Activated CD4-positive, alpha-beta memory T cell treated with anti-CD3 and anti-CD28 coated beads, Interleukin-2, amount 10 ng/mL, durations not matched to agents 7 days and 5 days (primary cell): ENCODE measurements at places on chromosomes 4 and X. TPM values are rescaled to one million over a fixed set of nuclear protein-coding genes. Genes with fewer than 3 reads are reported as not detected.
A peak's percentile ranks its signal among the peaks of the same experiment; 100 is the strongest.

GRCh38 chrX:107687445-107687844, 59.1 kb downstream of the PRPS1 start:
- H3K4me1 ChIP-seq: peaks cover 36% of the 10 kb centered on the region
- H3K4me3 ChIP-seq: no peak overlapping the region
- no peaks in the 10 kb centered on the region for H3K36me3 ChIP-seq
- no peak for DNase-seq
- no peak overlapping the region for H3K27ac ChIP-seq
- H3K27me3 ChIP-seq: no peaks in the 10 kb centered on the region

- H3K36me3 ChIP-seq: no peaks in the 10 kb centered on the region
- no peak overlapping the region for H3K4me3 ChIP-seq
- no peaks in the 10 kb centered on the region for H3K27me3 ChIP-seq
Measured at GRCh38 chrX:118038614-118039365, 77.8 kb downstream of the KLHL13 start.

DNA sequence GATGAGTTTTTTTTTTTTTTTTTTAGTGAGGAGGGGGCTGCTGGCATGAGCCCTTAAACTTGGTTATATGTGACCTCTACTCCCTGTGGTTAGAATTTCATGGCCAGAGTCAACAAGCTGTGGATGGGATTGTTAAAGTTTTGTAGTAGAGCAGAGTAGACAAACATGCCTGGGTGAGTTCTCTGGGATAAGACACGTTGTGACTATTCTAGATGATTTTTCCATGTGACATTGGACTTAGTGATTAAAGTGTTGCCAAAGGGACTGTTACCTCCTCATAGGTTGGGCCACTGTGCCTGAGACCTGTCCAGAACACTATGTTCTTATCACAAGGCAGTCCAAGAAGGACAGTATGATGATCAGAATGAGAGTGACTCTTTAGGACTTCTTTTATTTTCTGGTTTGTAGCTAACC, 28.8 kb upstream of the ALB start:
- H3K4me1 ChIP-seq: no peaks in the 10 kb centered on the region
- peaks cover 2% of the 10 kb centered on the region for H3K27me3 ChIP-seq
- H3K36me3 ChIP-seq: no peaks in the 10 kb centered on the region
- H3K4me3 ChIP-seq: no peak overlapping the region

DNA sequence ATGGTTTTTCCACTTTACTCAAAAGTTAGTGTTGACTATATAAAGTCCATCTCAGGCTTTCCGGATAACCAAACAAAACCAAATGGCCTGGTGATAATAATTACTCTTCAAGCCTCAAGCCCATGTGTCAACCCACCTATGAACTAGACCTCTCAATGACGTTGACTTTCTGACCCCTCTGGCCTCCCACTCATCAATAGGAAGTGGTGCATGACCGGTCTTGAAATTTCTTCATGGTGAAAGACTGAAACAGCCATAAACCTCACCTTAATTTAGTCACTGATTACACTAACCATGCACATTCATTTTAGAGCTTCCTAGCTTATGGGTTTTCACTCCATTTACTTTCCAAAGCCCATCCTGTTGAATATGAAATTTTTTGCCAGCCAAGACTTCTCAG, 276.0 kb downstream of the KLHL13 start:
- no peaks in the 10 kb centered on the region for H3K36me3 ChIP-seq
- no peaks in the 10 kb centered on the region for H3K27me3 ChIP-seq
- DNase-seq: no peak
- H3K27ac ChIP-seq: no peak overlapping the region
- no peaks in the 10 kb centered on the region for H3K4me1 ChIP-seq

- no peaks in the 10 kb centered on the region for H3K36me3 ChIP-seq
- no peaks in the 10 kb centered on the region for H3K4me1 ChIP-seq
- DNase-seq: no peak
- H3K4me3 ChIP-seq: no peak overlapping the region
- no peaks in the 10 kb centered on the region for H3K27me3 ChIP-seq
Measured at GRCh38 chr4:173763389-173763788, 233.4 kb upstream of the HAND2 start.

DNA sequence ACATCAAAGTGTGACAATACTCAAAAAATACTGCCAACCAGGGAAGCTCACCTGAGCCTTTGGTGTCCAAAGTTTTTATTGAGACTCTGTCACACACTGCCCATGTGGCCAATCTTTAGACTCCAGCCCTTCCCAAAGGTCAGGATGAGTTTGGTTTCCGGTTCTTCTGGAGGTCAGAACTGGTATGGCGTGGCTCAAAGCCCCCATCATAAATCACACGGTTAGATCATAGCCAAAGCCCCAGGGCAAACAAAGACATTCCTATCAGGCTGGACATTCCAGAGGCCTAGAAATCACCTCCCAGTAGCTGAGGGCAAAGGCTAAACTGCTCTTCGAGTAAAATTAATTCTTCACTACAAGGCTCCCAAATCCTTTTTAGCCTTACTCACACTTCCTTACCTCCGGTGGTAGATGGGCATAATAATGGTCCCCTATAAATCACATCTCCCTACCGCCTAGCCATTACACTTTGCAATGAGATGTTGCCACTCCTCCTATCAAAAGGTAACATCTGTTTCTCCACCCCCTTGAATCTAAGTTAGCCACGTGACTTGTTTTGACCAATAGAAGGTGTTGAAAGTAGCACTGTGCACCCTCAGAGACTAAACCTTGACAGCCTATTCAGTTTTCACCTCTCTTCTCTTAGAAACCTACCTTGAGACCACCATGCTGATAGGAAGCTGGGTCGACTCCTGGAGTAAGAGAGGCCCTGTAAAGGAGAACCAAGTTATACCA, 137.8 kb upstream of the DUSP21 start:
- H3K4me3 ChIP-seq: no peak overlapping the region
- H3K4me1 ChIP-seq: no peaks in the 10 kb centered on the region
- H3K27me3 ChIP-seq: no peaks in the 10 kb centered on the region
- DNase-seq: no peak

GRCh38 chr4:129863206-129863605, 767.3 kb downstream of the C4orf33 start:
- no peak overlapping the region for H3K4me3 ChIP-seq
- H3K36me3 ChIP-seq: no peaks in the 10 kb centered on the region
- no peak overlapping the region for H3K27ac ChIP-seq
- H3K27me3 ChIP-seq: no peaks in the 10 kb centered on the region
- no peaks in the 10 kb centered on the region for H3K4me1 ChIP-seq

DNA sequence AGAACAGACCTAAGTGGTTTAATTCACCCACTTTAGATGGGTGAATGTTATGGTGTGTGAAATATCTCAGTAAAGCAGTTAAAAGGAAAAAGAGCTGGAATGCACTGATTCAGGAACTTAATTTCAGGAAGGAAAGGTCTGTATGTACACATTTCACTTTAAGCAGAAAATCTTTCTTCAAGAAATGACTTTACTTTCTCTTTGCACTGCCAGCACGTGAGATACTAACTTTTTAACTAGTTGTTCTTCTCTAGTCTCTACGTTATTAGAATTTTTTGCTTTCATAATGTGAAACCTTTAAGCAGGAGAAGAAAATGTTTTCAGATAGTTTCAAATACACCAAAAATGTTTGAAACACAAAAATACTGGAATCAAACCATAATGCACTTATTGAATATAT, 18.8 kb downstream of the C4orf46 start:
- no peak for DNase-seq
- peaks cover 6% of the 10 kb centered on the region for H3K4me1 ChIP-seq
- no peak overlapping the region for H3K27ac ChIP-seq
- no peaks in the 10 kb centered on the region for H3K36me3 ChIP-seq
- peaks cover 4% of the 10 kb centered on the region for H3K27me3 ChIP-seq
- no peak overlapping the region for H3K4me3 ChIP-seq

DNA sequence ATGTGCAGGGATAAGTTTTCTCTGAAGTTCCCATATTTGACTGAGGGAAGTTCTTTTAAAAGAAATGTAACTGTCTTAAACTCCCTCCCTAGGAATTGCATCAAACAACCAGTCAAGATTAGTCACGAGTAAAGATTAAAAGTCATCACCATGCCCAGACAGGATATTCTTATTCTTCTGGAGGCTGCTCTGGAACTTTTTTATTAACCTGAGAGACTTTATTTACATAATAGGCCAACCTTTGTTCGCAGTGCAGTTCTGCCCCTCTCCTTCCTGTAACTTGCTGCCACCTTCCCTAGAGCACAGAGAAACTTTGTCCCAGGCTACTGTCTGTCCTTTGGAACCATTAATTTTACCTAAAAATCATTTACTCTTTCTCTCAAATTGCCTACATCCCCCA, 9.8 kb upstream of the HERC3 start:
- H3K4me3 ChIP-seq: no peak overlapping the region
- no peak for DNase-seq
- peaks cover 2% of the 10 kb centered on the region for H3K27me3 ChIP-seq
- H3K27ac ChIP-seq: no peak overlapping the region

GRCh38 chrX:40096395-40097091, 1.2 kb downstream of the BCOR start:
- DNase-seq: peak; percentile 65
- peaks cover 26% of the 10 kb centered on the region for H3K4me1 ChIP-seq
- peaks cover 10% of the 10 kb centered on the region for H3K36me3 ChIP-seq
- H3K27ac ChIP-seq: peak overlapping the region; percentile 78

GRCh38 chr4:81452452-81453006, 19.2 kb downstream of the RASGEF1B start:
- H3K4me3 ChIP-seq: no peak overlapping the region
- H3K27me3 ChIP-seq: no peaks in the 10 kb centered on the region
- no peak overlapping the region for H3K27ac ChIP-seq

GRCh38 chr4:23202712-23203247, 510.0 kb downstream of the GBA3 start:
- no peaks in the 10 kb centered on the region for H3K4me1 ChIP-seq
- no peak for DNase-seq
- H3K4me3 ChIP-seq: no peak overlapping the region

DNA sequence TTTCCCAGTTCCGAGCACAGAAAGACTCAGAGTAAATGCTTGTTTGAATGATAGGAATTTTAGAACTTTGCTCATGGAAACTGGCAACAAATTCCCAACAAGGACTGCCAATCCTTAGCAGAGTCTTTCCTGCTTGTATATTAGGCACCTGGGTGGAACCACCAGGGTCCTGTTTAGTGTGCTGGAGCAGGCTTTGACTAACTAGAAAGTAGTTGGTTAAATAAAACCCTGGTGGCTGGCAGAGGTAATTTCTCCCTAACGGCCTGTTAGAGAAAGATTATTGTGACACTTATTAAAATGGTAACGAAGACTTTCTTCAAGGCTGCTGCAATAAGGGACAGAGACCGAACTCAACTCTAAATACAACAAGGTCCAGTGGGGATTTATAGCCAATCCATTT, 103.6 kb upstream of the TEX13D start:
- H3K27me3 ChIP-seq: no peaks in the 10 kb centered on the region
- H3K4me3 ChIP-seq: no peak overlapping the region
- no peak overlapping the region for H3K27ac ChIP-seq
- H3K36me3 ChIP-seq: no peaks in the 10 kb centered on the region

DNA sequence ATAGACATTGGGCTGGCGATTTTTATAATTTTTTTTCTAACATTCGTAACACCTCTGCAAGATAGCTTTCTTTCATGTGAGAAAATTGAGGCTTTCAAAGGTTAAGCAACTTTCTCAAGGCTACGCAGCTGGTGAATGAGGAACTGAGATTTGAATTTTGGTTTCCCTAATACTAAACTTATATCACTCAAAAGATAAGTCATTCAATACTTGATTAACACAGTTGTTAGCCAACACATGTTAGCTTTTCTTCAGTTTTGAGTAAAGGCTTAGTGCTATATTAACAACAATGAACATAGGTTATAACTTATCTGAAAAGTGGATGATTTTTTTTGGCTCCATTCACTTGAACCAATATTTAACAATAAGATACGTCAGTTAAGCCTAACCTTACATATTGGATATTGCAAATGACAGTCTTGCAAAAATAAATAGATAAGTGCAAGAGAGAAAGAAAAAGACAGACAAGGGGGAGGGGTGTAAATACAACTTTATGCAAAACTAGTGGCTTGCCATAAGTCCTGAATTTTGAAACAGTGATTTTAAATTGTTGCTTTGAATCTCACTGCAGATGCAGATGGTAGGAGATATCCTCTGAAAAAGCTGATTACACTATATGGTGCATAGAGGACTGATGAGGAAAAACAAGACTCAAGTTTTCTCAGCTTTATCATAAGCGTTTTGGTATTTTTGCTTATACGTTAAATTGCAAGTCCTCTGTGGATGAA, 11.1 kb upstream of the GPM6A start:
- H3K27ac ChIP-seq: no peak overlapping the region
- H3K4me1 ChIP-seq: no peaks in the 10 kb centered on the region
- H3K36me3 ChIP-seq: no peaks in the 10 kb centered on the region
- no peak overlapping the region for H3K4me3 ChIP-seq

- no peak overlapping the region for H3K27ac ChIP-seq
- no peaks in the 10 kb centered on the region for H3K4me1 ChIP-seq
- no peak overlapping the region for H3K4me3 ChIP-seq
- no peaks in the 10 kb centered on the region for H3K36me3 ChIP-seq
- no peak for DNase-seq
Measured at GRCh38 chr4:123246085-123246484, 150.5 kb upstream of the SPRY1 start.

GRCh38 chr4:53436251-53436650, 58.8 kb downstream of the FIP1L1 start:
- peaks cover 42% of the 10 kb centered on the region for H3K36me3 ChIP-seq
- H3K4me1 ChIP-seq: peaks cover 14% of the 10 kb centered on the region
- H3K27ac ChIP-seq: no peak overlapping the region
- no peak for DNase-seq

DNA sequence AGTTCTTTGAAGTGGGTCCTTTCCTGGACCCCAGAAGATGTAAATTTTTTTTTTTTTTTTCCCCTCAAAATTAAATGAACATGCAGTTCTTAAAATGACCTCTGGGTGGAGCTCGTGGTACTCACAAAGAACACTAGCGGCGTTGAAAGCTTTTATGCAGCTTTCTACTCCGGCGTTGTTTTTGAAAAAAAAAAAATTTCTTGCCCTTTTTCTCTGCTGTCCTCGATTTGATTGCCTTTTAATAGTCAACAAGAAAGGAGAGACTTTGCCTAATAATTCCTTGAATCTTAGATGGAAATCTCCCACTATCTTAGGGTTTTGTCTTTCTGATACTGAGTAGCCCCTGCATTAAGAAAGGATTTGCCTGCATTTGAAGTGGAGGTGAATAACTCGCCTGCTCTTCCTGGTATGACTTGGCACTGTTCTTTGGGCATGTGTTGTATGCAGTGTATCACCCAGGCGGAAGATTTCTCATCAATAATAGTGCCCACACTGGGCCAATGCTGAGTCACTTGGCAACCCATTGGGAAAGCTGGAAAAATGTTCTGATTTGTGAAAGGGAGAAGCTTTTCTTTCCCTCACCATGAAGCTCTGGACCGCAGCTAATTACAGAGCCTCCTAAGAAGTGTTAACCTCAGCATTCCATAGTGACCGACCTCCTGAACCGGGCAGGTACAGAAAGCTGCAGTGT, 104.0 kb downstream of the PHEX start:
- no peak overlapping the region for H3K27ac ChIP-seq
- no peaks in the 10 kb centered on the region for H3K27me3 ChIP-seq
- no peak for DNase-seq
- no peaks in the 10 kb centered on the region for H3K36me3 ChIP-seq
- no peak overlapping the region for H3K4me3 ChIP-seq
- H3K4me1 ChIP-seq: peaks cover 12% of the 10 kb centered on the region

Gene FAM200B
- 16.0 TPM for total RNA-seq

Gene RPA4
- total RNA-seq: 0.50 TPM

Gene GPR82
- not detected for total RNA-seq

Gene GAGE12H
- not detected for total RNA-seq
